ENCODE measurements at places on chromosomes 2 and 18. TPM values are rescaled to one million over a fixed set of nuclear protein-coding genes. Genes with fewer than 3 reads are reported as not detected.
A peak's percentile ranks its signal among the peaks of the same experiment; 100 is the strongest.

GRCh38 chr18:9631814-9632496, 17.6 kb upstream of the PPP4R1 start:
- peak; percentile 78 for DNase-seq

DNA sequence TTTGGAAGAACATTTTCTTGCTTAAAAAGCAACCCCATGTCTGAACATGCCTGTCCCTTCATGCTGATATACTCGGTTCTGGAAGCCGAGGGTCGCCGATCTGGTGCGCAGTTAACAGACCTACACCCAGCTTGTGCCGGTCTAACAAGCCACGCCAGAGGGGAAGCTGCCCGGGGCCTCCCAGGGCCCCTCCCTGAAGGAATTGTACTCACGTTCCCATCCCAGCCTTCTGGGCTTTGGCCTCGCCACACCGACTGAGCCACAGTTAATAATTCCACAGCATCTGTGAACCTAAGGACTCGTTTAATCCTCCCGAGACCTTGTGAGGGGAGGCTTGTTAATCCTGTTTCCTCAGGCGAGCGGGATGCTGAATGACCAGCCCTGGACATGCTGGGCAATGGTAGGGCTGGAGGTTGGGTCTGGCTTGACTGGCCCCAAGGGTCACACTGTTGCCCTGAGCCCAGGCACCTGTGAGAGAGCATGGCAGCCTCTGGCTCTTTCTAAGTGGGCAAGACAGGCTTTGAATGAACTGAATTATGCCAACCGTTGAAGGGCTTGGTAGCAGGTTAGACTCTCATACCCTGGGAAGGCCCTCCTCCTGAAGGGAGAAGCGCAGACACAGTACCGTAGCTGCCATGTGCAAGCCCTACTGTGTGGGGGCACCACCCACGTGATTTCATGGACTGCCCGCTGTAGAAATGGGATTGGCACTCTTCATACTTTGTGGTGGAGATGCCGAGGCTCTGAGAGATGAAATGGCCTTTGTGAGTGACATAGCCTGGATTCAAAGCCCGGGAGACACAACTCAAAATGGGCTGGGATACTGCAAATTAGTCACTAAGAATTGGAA, 27.9 kb upstream of the ODC1 start:
- DNase-seq = no peak

INHBB gene
- total RNA-seq = 8.5 TPM

SKA1 gene
- total RNA-seq = 18.0 TPM

DNA sequence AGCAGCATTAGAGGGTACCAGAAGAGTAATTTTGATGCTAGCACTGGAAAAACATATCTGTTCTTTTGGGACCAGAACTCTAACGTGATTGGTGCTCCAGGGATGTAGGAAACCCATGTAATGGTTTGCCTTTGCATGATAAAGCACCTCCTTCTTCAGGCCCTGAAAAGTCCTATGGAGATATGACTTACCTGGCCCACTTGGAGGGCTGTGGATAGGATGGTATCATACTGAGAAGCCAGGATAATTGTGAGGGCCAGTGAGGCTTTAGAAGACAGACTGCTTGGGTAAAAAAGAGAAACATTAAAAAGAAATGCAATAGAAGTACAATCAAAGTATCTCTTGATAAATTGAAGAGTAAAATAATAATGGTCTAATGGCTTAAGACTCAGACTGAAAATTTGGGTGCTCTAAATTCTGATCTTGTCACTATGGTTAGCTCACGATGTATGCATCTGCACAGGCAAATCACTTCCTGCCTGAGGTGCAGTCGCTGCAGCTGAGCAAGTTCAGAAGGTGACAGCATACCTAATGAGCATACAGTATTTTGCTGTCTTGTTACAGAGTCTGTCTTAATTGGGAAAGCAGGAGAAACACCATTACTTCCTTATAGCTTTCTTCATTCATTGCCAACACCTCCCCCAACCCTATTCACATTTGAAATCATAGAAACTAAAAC, 371.5 kb downstream of the NUP35 start:
- DNase-seq = no peak

GFPT1 gene
- total RNA-seq = 32.5 TPM

DNA sequence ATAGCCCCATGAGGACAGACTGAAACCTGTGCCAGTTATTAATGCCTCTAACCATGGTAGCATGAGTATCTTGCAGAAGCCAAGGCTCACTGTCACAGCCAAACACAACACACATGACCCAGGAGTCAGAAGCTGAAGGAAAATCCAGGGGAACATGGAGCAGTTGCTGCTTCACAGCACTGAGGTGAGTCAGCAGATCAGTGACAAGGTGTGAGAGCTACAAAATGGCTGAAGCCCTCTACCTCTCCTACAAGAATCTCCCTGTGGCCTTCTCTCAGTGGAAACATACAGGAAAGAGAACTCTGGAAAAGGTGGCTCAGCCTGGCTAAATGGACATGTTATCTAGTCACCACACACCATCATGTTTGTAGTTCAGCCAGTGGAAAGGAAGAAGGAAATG, 93.5 kb downstream of the NAB1 start:
- DNase-seq = no peak

DNA sequence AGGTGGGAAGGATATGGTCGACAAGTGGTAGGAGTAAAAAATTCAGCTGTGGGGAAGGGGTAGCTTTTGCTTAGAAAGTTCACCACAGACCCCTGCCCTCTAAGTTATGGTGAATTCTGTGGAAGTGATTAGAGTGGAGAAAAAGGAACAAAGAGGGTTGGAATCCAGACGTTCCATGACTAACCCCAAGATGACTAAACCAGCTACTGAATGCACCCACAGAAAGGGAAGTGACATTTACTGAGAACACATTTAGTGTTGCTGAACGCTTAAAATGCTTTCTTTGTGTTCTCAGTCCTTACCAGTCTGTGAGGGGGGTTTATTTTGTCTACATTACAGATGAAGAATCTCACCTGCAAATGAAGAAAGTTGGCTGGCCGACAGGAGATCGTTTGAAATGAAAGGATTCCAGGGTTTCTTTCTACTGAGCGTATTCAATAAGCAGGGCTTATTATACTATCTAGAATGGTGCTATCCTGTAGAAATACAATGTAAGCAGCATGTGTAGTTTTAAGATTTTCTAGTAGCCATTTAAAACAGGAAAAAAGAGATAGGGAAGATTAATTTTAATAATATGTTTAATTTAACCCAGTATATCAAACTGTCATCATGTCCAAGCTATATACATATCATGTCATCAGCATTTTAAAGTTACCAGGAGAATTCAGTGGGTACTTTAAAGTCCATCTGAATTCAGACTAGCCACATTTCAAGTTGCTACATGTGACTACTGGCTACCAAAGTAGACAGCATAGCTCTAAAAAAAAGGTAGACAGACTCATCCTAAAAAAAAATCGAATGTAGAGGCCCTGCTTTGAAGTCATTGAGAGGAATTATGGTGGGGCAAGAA, 60.1 kb downstream of the LIMS1 start:
- DNase-seq = peak; percentile 94

MYO7B gene
- not detected for total RNA-seq

DNA sequence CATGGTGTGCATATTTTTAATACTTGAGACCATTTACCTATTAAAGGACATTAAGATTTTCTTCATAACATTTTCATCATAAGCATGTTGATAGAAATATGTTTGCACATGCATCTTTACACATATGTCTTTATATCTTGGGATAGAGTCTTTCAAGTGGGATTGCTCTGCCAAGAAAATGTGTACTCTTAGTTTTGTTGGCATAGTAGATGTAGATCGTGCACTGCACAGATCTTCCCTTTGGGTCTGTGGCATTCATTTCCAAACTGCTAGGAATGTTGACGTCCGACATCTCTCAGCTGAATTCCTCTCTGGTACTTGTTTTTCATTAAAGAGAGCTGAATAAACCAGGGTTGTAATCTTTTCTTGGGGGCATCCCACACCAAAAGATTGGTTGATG, 183.2 kb upstream of the RPRM start:
- DNase-seq = no peak

- DNase-seq = no peak
Observed at GRCh38 chr18:6405237-6406074, 9.3 kb downstream of the L3MBTL4 start.

CDH20 gene
- not detected for total RNA-seq

TRIM43 gene
- not detected for total RNA-seq

CPLX4 gene
- total RNA-seq = not detected

- peak; percentile 66 for DNase-seq
Observed at GRCh38 chr2:168849610-168850009, 40.6 kb downstream of the SPC25 start.

DNA sequence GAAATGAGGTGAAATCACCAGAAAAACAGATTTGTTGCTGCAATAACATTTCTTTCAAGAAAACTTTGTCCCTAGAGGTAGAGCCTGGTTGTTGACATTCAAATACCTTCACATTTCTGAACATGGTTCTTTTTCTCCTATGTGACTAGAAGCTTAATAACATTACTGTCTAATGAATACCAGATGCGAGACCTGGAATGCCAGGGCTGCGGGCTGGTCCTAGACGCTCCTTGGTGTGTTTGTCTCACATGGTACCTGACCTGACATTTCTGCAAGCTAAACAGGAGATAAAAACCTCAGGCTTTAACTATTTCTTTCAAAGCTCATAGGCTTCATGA, 38.5 kb downstream of the ACKR3 start:
- no peak for DNase-seq

GRCh38 chr2:75025633-75026380, 67.4 kb downstream of the POLE4 start:
- no peak for DNase-seq

IL36RN gene
- not detected for total RNA-seq
